ENCODE measurements at places on chromosomes 7 and 10.

DNA sequence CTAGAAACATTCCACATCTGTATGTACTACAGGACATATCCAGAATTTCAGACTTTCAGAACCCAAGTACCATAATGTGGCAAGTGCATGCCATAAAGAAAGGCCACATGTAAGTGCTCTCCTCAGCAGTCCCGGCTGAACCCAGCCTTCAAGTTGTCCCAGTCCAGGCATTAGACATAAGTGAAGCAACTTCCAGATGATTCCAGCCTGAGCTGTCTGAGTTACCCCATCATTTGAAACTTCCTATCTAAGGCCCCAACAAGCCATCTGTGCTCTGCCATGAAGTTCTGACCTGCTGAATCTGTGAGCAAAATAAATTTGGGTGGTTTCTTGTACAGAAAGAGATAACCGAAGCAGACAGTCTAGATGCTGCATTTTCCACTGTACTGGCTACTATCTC is 218.8 kb downstream of the IPMK start:
- DNase-seq, result no peak

GRCh38 chr10:108817135-108817534 is 1106.2 kb downstream of the XPNPEP1 start:
- no peak for DNase-seq

DNA sequence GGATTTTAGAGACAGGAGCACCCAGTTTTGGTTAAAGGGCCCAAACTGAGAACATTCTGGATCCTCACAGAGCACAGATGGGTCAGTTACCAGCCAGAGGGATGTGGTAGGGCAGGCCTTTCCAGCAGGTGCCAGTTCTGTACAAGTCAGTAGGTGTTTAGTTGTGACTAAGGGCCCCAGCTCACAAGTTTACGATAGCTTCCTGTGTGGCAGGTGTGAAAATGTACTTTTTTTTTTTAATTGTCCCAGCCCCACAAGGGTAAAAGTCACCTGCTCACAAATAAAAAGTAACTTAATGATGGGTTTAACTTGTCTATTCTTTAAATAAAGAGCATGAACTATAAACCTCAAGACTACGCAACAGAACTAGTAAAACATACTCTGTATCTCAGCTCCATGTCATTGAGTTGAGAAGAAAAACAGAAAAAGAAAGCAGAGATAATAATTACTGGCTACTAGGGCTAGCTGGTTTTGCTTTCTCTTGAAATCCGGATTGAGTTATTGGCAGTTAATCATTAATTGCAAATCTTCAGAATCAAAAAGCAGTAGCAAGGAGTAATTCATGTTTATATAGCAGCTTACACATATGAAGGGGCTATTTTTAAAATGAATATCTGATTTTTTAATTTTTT is 15.4 kb downstream of the NFE2L3 start:
- DNase-seq, result no peak

- no peak for DNase-seq
These were observed 5.6 kb upstream of the BPGM start for GRCh38 chr7:134640842-134641715.

GRCh38 chr7:106618480-106618879 is 42.5 kb downstream of the CCDC71L start:
- peak; percentile 60 for DNase-seq

DNA sequence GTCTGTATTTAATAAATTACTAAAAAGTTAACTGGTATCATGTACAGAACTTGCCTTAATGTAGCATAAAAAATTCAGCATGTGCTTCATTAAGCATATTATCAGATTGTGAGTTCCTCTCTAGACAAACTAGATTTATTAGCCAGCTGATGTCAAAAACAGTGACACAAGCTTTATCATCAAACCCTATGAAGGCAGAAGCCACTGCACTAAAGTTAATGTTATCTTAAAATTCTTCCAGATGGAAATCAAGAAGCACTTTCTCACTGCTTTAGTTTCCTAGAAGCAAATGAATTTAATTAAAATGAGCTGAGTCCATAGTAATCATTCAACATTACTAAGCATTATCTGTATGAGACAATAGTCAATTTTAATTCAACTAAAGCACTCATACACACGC is 96.4 kb downstream of the ARHGAP12 start:
- no peak for DNase-seq

DNA sequence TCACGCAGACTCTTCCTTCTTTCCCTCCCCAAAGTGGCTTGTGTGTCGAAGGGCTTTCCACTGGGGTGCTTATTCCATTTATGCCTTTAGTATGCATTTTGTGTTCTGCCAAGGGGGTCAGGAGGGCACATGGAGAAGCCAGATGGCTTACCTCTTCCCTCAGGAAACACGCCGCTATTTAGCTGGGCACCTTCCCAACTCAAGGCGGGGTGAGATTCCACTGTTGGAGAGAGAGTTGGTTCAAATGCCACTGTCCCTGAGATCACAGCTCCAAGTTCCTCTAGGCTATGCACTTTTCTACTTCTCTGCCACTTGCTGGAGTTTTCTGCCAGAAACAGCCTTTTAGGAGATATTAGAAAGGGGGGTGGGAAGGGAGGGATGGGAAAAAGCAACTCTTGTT is 1091.8 kb downstream of the LRMDA start:
- DNase-seq, result no peak

Data from fibroblast of skin of left biceps (primary cell).